ENCODE measurements at places on chromosomes 16 and 17. TPM values are rescaled to one million over a fixed set of nuclear protein-coding genes. Genes with fewer than 3 reads are reported as not detected.

GRCh38 chr16:87608400-87608985 lies 6.2 kb downstream of the JPH3 start:
- no peak for DNase-seq

GRCh38 chr17:1867307-1867706 lies 37.5 kb downstream of the RPA1 start:
- no peak for DNase-seq

- no peak for DNase-seq
Observed at GRCh38 chr17:31136319-31136718, 41.5 kb downstream of the NF1 start.

The KIF19 gene
- total RNA-seq, result not detected

The ZKSCAN2 gene
- total RNA-seq, result 4.5 TPM

GRCh38 chr17:61299517-61300513 lies 99.8 kb upstream of the TBX2 start:
- no peak for DNase-seq

Measured in PC-9 (cell line).